ENCODE measurements at places on chromosomes 2 and 18.

DNA sequence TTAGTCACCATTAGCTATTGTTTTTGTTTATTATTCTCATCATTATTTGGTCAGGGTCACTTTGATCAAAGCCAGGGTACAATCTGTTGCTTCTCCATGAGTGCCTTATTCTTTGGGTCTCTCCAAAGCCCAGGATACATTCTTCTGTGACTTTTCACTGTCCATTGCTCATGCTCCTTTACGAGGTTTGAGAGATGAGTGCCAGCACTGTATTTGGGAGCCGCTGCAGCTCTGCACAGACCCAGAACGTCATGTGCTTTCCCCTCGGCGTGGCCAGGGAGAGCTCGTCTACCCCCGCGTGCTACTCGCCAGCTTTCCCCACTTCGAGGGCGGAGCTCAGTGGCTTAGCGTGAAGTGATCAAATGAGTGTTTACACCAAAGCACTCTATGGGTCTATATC lies 123.7 kb downstream of the COL6A3 start:
- no peak for DNase-seq

- no peak for DNase-seq
These were observed 6.5 kb upstream of the GPR35 start for GRCh38 chr2:240618776-240619175.

DNA sequence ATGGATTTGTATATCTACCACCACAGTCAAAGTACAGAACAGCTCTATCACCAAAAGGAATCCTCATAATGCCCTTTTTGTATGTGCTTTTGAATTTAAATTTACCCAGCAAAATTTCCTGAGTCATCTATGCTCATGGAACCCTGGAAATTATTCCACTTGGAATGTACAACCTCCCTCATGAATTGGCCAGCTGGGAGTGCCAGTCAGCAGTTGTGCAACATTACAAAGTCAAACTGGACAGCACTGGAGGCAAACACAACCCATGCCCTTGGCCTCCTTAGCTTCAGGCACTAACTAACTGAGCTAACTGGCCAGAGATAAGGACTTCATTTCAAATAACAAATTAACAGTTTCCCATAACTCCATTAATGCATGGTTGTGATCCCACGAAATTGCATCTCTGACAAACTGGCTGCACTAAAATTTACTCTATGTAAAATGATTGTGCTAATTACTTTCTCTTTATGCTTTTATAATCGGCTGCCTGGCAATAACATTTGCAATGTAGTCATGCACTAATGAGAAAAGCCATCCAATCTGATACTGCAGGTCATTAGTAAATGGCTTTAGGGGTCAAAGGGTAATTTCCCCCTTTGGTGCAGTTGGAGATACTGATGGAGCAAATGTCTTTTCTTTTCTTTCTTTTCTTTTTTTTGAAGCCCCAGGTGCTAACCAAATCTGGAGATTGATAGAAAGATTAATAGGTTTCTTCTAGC lies 270.5 kb downstream of the ACTR3 start:
- no peak for DNase-seq

GRCh38 chr2:167297292-167297691 lies 409.0 kb downstream of the XIRP2 start:
- no peak for DNase-seq

DNA sequence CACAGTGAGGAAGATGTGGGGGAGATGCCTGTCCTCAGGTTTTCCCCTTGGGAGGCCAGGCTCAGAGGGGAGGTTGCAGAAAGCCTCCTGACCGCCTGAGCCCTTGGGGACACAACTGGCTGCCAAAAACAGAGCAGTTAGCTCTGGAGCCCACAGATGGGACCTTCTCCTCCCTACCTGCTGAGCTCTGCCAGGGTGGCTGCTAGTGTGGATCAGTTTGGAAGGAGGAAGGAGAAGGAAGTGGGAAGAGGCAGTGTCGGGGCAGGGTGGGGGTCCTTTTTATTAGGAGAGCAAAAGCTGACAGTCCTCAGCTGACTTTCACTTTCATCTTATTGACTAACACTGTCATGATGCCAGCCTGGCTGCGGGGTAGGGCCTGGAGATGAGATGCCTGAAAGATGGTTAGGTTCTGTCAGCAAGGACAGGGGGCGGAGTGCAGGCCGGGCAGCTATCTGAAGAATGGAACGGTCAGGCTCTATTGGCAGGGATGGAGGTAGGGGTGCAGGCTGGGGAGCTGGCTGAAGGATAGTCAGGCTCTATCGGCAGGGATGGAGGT lies 188.5 kb upstream of the HDAC4 start:
- DNase-seq = no peak

DNA sequence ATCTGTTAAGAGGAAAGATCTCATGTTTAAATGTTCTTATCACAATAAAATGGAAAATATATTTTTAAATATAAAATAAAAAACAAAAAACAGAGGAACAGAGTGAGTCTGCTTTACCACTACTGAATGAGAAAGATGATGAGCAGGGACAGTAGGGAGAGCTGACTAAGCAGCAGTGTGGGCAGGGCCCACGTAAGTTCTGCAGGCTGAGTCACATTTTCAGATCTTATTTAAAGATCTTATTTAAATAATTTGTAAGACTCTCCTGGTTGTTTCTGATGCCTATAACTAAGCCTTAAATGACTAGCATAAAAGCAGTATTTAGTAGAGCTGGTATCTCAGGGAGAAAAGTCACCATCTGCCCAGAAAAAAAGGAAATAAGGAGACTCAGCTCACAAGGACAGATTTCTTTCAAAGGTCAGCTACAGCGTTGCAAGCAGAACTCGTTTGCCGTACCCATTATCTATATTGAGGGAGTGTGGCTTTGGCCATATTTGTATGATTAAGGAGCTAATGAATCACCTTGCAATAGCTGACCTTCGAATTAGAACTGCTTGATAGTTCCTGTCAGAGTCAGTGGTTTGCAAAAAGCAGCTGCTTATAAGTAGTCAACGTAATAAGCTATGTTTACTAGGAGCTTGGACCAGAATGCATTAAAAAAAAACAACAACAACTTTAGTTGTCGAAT lies 322.1 kb upstream of the CHAC2 start:
- no peak for DNase-seq

GRCh38 chr2:29613792-29614266 lies 307.6 kb downstream of the ALK start:
- DNase-seq = no peak

GRCh38 chr18:36391426-36392145 lies 94.1 kb downstream of the FHOD3 start:
- DNase-seq = no peak

DNA sequence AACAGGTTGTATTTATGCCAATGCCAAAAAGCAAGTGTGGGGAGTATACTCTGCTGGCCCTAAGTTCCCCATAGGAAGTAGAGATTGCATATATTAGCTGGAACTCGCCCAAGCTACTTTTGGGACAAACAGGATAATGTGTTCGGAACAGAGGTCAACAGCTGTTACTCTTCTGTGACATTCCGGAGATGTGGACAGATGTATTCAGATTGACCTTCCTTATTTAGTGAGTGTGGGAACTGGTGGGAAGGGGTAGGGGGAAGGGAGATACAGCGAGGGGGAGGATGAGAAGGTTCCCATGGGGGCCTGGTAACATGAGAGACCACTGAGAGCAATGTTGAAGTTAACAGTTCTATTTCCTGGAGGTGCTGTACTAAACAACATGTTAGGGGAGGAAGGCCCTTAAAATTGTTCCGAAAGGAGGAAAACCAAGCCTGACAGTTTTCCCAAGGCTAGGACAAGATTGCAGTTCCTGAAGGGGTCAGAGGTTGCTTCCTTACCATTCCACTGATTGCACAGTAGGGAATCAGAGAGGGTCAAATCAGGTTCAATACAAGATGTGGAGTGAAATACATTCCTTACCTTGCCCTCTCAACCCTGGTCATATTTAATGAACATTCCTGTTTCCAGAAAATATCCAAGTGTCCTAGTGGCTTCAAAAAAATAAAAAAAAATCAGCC lies 14.3 kb upstream of the CD28 start:
- DNase-seq = no peak

DNA sequence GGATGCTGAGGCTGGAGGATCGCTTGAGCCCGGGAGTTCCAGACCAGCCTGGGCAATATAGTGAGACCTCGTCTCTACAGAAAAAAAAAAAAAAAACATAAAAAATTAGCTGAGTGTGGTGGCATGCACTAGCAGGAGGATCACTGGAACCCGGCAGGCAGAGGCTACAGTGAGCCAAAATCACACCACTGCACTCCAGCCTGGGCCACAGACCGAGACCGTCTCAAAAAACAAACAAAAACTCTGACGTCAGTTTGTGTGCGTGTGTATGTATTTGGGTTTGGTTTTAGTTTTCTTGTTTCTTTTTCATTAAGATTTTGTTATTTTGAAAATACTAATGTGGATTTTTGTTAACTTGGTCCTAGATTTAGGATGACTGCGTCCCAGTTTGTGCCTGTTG lies 19.0 kb downstream of the CEP68 start:
- no peak for DNase-seq

GRCh38 chr2:207153266-207153975 lies 12.3 kb downstream of the KLF7 start:
- DNase-seq = no peak

DNA sequence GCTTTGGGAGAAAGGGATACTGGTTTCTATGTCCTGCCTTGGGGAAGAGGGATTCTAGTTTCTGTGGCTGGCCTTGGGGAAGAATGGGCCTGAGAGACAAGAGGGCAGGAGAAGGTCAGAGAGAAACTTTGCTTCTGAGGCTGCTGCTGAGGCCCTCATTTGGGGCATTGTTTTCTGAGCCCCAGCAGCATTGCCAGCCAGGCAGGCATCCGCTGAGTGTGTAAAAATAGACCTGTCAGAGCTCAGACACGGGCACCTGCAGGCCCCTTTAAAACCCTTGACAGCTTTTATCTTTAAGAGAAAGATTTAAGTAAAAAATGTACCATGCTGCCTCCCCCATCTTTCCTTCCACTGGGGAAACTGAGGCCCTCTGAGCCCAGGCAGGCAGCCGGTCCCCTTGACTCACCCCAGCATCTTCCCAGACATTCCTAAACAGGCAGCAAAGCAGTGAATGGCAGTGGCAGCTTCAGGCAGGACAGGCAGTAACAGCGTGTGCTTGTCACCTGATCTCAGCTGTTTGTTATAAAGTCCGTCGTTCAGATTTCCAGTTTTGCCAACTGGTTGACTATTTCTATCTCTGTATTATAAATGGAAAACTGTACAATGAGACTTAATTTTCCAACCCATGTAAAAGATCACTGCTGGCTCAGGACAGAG lies 27.6 kb downstream of the MLPH start:
- DNase-seq = no peak

- DNase-seq = no peak
These were observed 67.8 kb upstream of the SLC9A2 start for GRCh38 chr2:102551329-102552096.

DNA sequence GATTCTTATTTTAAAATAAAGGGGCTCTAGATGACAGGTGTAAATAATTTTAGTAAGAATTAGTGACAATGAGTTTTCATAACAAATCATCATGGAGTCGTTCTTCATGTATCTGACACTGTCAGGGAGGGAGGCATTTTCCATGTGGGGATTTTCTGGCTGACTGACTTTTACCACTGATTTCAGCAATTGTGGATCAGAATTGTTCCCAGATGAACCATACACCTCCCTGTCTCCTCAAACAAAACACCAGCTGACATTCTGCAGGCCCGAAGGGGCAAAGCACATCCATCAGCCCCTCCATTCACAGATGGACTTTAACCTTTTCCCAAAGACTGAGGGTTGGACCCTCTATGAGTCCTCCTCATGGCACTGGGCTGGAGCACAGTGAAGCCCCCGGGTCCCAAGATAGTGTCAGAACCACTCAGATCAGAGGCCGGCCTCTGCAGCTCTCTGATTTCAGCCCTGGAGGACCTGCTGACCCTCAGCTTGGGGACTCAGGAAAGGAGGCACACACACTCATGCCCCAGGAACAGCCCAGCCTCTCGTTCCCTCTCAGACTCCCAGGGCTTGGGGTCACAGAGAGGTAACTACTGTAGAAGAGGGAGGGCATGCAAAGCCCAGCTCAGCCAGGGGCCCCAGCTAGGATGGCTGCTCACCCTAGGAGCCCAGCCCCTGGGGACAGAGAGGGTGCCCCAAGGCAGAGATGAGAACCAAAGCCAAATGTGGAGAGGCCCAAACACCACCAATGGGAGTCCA lies 43.2 kb upstream of the LOXHD1 start:
- no peak for DNase-seq

DNA sequence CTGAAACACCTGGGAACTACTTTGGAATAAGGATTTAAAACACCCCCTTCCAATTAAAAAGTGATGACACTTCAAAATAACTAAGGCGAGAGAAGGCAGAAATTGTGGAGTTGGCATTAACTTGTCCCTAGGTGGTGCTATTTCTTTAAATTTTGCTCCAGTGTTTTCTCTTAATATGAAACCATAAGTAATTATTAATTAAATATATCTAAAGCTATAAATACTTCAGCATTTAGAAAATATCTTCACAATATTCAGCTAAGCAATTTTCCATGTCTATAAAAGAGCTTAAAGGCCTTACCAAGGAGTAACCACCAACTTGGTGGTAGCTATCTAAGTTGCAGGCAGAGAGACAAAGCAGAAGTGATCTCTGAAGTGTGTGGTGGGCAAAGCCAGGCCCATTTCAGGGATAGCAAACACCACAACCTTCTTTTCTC lies 186.8 kb upstream of the PGAP1 start:
- DNase-seq = peak; percentile 72

DNA sequence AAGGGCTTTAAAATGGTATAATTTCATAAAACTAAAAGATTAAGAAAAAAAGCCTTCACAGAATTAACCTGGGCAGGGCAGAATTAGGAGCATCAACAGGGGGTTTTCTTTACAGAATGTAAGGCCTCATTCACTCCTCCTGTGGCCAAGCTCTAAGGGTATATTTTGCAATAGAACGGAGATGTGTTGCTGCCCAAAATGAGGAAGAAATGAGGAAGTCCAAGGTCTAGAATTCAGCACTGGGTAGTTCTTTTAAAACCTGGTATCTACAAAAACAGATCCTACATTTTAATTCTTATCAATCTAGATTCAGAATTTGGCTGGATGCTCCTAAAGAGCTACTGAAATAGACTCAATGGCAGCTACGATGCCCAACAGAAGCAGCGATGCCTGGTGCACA lies 101.8 kb downstream of the AKAIN1 start:
- DNase-seq = no peak

- DNase-seq = no peak
These were observed 8.9 kb downstream of the TFPI start for GRCh38 chr2:187545238-187545751.

- DNase-seq = no peak
These were observed 636 bp downstream of the CBLN2 start for GRCh38 chr18:72543357-72544055.

- peak; percentile 58 for DNase-seq
These were observed 813 bp upstream of the MEIS1 start for GRCh38 chr2:66433945-66434678.

GRCh38 chr18:44411262-44411905 lies 269.3 kb upstream of the SETBP1 start:
- DNase-seq = no peak

All from hippocampal formation (tissue), 2 donors.